Dorsolateral prefrontal cortex (tissue), 122 donors: ENCODE measurements at places on chromosomes 16 and 17.
A peak's percentile ranks its signal among the peaks of the same experiment; 100 is the strongest.

GRCh38 chr17:14487068-14487467 is 186.2 kb downstream of the HS3ST3B1 start:
- DNase-seq, result no peak

DNA sequence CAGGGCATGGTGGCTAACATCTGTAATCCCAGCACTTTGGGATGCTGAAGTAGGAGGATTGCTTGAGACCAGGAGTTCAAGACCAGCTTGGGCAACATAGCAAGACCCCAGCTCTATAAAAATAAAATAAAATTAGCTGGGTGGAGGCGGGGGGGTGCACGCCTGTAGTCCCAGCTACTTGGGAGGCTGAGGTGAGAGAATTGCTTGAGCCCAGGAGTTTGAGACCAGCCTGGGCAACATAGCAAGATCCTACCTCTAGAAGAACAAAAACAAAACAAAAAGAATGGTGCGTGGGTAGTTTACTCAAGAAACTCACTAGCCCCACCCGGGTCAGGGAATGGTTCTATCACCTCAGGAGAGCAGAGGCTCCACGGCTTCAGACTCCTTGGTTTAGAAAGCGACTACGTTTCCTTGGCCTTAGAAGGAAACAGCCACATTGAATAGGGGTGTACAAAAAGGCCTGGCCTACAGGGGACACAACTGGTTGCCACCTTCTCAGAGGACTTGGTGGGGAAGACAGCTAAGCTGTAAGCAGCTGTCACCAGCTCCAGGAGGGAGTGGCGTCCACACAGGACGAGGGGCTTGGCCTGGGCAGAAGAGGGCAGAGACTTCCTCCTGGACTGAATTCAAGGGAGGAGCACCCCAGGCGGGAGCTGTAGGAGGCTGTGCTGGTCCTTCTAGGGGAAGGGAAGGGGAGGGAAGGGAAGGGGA is 716 bp downstream of the TK1 start:
- DNase-seq, result no peak

GRCh38 chr16:2985462-2985861 is 5.2 kb upstream of the PKMYT1 start:
- no peak for DNase-seq

GRCh38 chr16:85659805-85660511 is 28.8 kb downstream of the GINS2 start:
- no peak for DNase-seq

- DNase-seq, result no peak
Measured at GRCh38 chr16:57950382-57950781, 20.5 kb downstream of the CNGB1 start.

DNA sequence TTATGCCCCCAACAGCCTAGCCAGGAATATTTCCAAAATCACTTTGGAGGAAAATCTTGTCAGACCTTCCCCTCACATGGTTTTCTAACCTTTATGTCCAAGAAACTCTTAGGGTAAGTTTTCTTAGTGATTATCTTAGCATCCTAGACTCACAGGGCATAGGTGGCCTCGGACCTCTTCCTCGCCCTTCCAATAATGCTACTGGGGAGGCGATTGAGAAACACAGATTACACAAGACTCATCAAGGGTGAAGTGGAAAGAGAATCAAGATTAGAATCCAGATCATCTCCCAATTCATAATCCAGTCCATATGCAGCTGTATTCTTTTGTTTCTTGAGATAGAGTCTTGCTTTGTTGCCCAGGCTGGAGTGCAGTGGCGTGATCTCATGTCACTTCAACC is 358.4 kb upstream of the CDH5 start:
- no peak for DNase-seq

- DNase-seq, result no peak
Measured at GRCh38 chr16:64453646-64454045, 668.2 kb downstream of the CDH11 start.

GRCh38 chr16:29784157-29784556 is 6.1 kb downstream of the ZG16 start:
- no peak for DNase-seq

DNA sequence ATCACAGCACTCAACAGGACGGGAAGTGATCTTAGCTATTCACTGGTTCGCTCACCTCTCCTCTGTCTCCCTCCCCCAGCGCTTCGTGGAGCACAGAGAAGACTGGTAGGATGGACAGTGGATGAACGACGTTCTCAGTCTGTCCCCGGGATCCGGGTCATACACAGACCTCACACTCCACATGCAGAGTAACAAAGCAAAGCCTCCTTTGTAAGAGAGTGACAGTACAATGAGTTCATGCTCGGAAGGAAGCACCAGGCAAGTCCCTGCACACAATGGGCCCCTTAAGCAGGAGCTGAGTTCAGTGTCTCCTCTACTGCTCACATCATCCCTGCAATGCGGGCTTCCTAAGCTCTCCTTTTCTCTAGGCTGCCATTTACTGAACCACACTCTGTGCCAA is 356.9 kb downstream of the C16orf95 start:
- DNase-seq, result no peak

DNA sequence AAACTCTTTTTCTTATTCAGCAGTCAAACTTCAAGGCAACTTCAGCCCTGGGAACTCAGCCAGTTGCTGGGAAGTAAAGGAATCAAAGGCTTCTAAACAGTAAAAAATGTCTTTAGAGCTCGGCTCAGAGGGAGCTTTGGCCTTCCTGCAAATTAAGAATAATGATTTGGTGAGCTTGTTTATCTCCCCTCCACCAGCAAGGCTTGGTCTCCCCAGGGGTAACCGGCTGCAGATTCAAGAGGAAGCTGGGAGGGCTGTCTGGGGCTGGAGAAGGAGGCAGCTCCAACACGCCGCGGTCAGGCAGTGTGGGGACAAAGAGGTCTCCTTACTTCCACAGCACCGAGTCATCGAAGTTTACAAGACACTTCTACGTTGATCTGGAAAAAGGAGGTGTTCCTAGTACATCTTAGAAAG is 17.7 kb upstream of the DOC2B start:
- no peak for DNase-seq

DNA sequence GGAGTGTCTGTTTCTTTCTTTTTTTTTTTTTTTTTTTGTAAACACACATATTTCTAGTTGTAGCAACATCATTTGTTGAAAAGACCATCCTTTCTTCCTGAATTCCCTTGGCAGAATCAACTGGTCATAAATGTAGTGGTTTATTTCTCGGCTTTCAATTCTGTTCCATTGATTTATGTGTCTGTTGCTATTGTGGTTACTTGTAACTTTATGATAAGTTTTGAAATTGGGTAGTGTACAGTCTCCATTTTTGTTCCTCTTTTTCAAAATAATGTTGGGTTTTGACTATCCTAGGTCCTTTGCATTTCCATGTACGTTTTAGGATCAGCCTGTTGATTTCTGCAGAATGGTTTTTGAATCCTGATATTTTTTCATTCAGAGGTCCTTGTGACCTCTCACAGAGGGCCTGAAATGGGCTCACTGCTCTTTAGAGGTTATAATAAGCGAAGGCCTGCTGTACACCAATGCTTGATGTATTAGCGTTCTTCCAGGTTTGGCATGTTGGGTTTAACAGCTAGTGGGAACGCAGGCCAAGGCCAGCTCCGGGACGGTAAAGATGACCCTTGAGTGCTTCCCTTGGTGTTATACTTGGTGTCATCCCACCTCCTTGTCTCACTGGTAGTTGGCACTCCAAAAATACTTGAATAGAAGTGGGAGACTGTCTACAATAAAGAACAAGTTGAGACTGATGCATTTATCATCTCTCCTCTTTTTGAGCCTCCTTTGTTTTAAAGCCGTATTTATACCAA is 43.8 kb downstream of the ZNRF1 start:
- DNase-seq, result no peak

DNA sequence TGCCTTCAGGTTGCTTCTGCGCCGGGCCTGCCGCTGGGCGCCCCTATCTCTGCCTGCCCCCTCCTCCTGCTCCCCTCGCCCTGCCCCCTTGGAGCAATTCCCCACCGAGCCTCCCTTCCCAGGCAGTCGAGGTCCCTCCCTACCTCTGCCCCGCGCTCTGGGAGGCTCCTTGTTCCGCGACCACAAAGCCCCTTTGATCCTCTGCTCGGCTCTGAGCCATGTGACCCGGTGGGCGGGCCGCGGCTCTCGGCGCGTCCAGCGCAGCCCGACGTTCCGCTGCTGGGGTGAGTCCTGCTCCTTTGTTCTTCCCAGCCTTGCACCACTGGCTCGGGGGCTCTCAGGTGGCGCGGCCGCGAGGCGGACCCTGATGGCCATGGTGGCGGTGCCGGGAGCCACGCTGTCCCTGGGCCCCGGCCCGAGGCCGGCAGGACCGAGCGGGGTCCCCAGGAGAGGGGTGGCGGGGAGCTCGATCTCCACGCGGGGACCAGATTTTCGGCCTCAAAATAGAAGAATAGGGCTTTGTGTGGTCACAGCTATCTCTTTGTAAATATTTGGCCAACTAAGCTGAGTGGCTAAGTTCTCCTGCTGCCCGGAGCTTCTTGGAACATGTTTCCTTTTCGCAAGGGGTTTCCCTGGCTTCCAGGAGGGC is 310.6 kb downstream of the SEC14L1 start:
- peak; percentile 90 for DNase-seq

DNA sequence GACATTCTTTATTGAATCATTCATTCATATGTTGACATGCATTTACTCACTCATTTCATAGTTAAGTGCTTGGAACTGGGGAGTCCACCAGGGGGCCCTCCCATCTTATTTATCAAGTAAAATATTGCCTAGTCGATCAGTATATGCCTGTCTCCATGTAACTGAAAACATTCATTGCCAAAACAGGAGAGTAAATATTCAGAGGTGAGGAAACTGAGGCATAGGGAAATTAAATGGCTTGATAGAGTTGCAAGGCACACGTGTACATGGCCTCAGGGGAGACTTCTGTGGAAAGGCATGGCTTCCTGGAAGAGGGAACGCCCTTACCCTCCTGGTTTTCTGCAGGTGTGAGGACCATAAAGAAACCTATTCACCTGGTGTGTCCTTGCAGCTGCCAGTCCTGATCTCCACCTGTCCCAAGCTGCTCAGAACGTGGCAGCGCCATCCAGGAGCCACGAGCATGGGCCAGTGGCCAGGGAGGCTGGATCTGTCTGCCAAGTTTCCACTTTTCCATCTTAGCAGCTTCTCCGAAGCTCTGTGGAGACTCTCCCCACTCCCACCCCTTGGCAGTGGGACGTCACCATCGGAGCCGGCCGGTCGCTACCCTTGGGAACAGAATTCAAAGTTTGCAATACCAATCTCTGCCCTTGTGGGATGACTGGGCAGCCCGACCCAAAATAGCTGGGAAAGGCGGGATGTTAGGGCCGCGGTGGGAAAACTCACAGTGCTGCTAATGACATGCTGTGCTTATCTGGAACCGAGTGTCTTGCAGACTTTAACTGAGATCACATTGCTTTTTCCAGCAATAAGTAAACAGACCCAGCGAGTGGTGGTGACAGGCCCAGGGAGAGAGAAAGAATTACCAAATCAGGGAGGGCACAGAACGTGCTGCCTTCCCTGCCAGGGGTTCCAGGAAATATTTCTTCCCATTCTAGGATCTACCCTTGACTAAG is 4.1 kb upstream of the C1QTNF1 start:
- no peak for DNase-seq

GRCh38 chr17:55601874-55602364 is 90.7 kb upstream of the SMIM36 start:
- DNase-seq, result no peak

DNA sequence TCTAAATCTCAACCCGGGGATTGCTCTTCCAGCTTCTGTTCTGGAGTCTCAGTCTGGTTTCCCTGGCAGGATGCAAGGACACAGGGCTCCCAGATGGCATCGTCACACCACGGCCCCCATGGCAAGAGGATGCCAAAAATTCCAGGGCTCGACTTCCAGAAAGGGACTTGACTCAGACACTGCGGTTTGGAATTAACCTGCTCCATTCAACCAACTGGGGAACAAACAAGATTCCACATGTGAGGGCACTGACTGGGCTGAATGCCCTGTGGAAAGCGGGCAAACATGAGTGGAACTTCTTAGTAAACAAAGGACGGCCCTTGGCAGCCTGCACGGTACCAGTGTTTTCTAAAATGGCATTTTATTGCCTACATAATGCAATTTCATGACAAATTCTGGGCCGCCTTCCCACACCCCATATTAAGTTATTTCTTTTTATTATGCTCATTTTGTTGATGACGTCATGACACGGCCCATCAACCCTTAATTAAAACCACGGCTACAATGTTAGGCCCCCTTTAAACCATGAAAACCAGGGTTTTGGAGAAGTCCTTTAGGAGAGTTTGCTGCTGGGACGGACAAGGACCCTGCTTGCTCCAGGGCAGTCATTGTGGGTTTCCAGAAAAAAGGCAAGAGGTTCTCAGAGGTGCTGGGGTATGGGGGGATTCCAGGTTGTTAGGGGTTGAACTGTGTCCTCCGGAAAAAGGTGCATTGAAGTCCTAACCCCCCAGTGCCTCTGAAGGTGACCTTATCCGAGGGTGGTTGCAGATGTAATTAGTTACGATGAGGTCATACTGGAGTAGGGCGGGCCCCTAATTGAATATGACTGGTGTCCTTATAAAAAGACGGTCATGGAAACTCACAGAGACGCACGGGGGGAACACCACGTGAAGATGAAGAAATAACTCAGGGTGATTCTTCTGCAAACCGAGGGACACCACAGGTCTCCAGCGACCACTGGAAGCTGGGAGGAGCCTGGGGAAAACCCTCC is 205.6 kb downstream of the FOXL1 start:
- DNase-seq, result no peak

GRCh38 chr16:678858-679813 is 1.1 kb upstream of the STUB1 start:
- no peak for DNase-seq

DNA sequence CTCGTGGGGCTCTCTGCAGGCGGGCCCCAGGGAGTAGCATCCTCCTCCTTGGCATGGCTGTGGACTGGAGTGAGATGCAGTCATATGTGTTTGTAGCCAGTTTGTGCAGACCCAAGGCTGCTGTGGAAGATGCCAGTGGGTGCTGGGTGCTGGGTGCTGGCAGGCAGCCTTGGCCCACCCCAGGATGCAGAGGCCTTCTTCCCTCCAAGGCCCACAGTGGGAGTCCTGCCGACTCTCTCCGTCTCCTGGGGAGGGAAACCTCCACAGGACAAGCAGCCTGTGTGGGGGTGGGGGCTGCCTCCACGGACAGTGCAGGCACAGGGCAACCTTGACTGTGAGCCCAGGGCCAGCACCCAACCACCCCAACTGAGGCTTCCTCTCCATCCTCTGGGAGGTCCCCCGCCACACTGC is 13.8 kb upstream of the TMEM92 start:
- no peak for DNase-seq

DNA sequence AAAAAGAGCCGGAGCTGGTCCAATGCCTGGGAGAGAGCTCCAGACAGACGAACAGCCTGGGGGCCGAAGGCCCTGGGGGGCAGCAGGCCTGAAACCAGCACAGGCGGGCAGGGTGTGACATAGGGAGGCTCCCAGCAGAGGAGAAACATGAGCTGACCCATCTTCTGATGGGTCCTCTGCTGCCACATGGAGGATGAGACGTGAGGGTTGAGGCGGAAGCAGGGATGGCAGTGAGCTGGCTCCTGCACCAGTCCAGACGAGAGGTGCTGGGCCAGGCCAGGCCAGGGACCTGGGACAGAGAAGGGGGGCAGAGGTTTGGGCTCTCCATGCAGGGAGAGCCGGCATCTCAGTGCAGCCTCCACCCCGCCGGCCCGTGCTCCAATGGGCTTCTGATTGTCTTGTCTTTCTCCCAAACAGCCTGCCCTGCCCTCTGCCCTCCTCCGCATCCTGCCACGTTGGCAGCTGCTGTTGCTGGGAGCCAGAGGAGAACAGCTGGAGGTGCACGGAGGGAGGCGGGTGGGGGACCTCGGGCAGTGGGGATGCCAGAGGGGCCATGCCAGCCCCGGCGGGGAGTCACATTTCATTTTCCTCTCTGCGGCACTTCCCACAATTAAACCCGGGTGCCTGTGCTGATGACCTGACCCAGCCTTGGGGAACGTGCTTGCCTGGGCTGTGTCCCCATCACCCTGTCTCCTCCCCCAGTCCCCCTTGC is 139.1 kb upstream of the GSE1 start:
- no peak for DNase-seq

- no peak for DNase-seq
Measured at GRCh38 chr17:61225178-61225882, 174.3 kb upstream of the TBX2 start.
